ENCODE measurements at places on chromosomes 4 and X.

- DNase-seq: no peak
Observed at GRCh38 chr4:154490234-154490582, 1.4 kb downstream of the DCHS2 start.

- no peak for DNase-seq
Observed at GRCh38 chrX:49287665-49288064, 15.8 kb upstream of the GAGE10 start.

DNA sequence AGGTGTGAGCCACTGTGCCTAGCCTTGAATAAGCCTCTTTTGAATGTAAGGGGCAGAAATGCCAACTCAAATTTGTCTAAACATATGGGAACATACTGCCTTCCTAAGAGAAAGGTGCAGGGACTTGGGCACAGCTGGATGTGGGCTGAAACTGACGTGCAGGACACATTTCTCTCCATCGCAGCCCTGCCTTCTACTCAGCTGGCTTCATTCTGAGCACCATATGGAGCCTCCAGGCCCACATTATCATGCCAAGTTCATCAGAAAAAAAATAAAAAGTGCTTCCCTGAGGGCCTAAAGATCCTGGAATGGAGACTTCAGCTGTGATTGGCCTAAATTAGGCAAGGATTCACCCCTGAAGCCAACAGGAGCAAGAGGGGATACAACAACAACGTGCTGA, 386.2 kb downstream of the RAB28 start:
- DNase-seq: no peak

DNA sequence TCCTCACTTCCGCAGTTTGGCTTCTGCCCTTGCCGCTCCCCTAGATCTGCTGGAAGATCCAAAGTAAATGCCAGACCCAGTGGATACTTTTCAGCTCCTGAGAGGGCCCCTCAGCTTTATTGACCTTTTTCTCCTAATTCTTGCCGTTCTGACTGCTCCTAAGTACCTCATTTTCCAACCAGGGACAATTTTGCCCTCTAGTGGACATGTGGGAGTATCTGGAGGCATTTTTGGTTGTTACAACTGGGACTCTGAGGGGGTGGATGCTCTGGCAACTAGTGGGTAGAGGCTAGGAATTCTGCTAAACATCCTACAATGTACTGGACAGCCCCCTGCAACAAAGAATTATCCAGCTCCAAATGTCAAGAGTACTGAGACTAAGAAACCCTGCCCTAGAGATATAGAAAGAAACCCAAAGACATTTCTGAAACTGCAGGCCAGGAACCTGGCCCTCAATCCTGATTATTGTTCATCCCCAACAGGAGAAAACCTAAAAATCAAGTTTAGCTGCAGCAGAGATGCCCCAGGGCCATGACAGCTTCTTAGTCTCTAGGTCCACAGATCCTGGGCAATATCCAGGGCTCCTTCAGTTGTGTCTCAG, 3.4 kb downstream of the TEX13B start:
- DNase-seq: no peak

DNA sequence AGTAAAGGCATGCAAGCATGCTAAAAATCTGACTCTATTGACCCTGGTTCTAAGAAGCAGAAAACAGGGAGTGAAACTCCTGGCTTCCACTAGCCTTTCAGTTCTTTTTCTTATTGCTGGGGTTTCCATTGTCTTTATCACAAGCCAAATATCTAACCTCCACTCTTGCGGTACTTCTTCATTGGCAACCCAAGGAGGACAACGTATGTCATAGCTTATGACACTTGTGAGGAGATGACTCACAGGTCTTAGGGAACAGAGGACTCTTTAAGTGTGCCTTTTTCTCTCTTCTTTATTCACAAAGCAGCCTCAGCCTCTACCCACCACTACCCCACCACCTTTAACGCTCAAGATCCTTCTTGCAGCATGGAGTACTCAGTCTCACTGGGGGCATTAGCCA, 124.2 kb downstream of the GUCY2F start:
- no peak for DNase-seq

DNA sequence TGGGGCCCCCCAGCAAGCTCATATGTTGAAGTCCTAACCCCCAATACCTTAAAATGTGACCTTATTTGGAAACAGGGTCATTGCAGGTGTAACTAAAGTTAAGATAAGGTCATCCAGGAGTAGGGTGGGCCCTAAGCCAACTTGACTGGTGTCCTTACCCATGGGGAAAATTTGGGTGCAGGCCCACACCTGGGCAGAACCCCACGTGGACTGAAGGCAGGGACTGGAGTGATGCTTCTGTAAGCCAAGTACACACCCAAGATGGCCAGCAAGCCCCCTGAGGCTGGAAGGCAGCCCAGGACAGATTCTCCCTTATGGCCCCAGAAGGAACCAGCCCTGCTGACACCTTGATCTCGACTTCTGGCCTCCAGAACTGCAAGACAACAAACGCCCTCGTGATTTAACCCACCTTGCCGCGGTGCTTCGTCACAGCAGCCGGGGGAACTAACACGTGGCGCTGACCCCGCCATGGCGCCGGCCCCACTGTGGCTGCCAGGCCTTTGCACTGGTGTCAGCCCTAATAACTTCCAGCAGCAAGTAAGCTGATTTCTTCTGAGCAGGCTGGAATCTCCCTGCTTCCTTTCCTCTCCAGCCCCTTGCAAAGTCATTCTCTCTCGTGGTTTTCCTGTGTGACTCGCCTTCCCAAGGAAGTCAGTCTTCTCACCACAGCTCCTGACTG, 23.2 kb upstream of the MXD4 start:
- no peak for DNase-seq

GRCh38 chrX:24494647-24495075, 29.6 kb downstream of the PDK3 start:
- DNase-seq: no peak

DNA sequence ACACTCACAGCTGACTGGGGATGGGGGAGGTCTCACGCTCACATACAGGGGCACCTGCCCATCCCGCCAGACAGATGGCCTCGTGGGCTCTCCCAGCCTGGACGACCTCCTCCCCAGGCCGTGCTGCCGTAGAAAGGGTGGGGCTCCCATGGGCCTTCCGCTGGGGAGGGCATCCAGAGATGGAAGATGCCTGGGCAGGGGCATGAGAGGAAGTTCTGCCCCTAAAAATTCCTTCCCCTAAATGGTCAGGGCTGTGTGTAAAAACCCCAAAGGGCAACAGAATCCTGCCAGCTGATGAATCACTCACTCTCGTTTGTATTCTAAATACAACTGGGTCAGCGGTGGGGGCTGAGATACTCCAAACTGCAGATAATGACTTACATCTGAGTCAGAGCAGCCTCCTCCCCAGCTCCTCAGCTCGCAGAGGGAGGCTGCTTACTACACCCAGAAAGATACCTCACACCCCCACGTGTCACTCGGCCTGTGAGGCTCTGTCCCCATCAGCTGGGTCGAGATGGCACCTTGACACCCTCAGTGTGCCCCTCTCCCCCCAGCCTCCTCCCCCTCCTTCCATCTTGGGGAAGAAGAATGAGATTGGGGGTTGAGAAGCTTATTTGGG, 10.1 kb downstream of the WDR1 start:
- peak; percentile 86 for DNase-seq

GRCh38 chr4:69126024-69126423, 29.8 kb downstream of the UGT2B7 start:
- no peak for DNase-seq

- DNase-seq: no peak
Observed at GRCh38 chr4:52266537-52267137, 215.5 kb downstream of the SPATA18 start.

GRCh38 chr4:1549638-1550035, 134.5 kb downstream of the FAM53A start:
- no peak for DNase-seq

DNA sequence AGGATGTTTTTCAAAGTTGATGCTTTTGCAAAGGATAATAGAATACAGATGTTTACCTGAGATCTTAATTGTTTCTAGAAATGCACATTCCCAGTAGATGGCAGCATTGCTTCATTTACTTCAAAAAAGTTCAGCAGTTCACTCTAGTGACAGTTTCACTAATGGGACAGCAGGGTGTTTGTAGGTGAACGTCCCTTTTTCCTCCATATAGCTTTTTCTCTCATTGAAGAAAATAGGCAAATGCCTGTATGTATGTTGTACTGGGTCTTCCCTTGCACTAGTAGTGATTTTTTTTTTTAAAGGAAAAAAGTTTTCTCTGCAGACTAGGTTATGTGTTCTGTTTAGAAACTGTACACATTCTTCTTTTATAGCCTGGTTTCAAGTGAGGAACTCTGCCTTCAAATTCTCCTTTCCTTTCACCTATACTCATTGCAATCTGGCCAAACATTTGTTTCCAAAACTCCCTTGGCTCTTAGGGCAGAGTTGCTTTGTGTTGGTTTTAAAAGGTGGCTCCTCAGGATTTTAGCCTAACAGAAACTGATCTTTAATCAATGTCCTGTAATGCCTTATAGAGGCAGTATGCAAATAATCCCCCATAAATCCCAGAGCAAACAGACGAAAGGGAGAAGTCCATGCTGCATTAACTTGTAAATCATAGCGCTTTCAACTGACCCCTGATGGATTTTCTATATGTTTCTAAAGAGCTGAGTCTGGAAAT, 86.3 kb downstream of the EGF start:
- peak; percentile 30 for DNase-seq

DNA sequence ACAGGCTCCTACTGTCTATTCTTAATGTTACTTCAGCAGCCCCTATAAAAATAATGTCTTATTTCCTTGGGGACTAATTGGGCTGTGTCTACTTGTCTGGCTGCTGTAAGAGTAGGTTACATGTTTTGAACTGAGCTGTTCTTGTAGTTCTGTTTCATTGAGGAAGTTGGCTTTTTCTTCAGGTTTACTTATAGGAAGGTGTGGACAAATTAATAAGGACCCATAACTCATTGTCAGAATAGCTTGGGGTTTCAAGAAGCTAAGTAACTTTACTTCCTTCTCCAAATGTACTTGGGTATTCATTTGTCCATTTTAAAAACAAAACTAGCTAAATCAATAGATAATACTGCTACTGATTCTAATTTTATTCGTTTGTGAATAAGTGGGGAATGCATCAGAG, 487.2 kb downstream of the FAT4 start:
- DNase-seq: no peak

GRCh38 chr4:112889199-112889598, 160.3 kb upstream of the ANK2 start:
- DNase-seq: no peak

- DNase-seq: no peak
Observed at GRCh38 chrX:123962006-123962467, 531 bp downstream of the STAG2 start.

GRCh38 chr4:5391492-5391891, 316.9 kb downstream of the EVC2 start:
- no peak for DNase-seq

GRCh38 chrX:129600981-129601424, 53.8 kb downstream of the APLN start:
- peak; percentile 7 for DNase-seq

- DNase-seq: no peak
Observed at GRCh38 chr4:107712236-107712635, 7.8 kb downstream of the PAPSS1 start.

DNA sequence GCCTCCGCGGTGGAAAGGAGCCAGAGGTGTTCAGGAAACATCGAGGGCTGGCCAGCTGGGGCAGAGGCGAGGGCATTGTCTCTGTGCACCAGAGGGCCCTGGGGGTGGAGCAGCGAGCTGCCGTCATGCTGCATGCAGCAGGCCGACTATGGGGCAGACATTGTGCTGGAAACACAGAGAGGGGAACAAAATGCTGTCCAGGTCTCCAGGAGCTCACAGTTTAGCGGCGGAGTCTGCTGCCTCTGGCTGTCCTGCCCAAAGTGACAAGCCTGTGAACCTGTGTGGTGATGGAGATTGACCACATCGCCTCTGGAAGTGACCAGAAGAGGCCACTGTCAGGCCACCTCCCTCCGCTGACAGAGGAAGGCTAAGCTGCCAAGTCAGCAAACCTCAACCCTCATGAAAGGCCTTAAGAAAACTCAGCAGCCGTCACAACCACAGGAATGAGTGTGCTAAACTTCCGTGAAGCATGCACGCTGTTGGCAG, 20.1 kb upstream of the SASH3 start:
- peak; percentile 61 for DNase-seq

GRCh38 chr4:53599632-53600031, 8.3 kb upstream of the LNX1 start:
- no peak for DNase-seq

DNA sequence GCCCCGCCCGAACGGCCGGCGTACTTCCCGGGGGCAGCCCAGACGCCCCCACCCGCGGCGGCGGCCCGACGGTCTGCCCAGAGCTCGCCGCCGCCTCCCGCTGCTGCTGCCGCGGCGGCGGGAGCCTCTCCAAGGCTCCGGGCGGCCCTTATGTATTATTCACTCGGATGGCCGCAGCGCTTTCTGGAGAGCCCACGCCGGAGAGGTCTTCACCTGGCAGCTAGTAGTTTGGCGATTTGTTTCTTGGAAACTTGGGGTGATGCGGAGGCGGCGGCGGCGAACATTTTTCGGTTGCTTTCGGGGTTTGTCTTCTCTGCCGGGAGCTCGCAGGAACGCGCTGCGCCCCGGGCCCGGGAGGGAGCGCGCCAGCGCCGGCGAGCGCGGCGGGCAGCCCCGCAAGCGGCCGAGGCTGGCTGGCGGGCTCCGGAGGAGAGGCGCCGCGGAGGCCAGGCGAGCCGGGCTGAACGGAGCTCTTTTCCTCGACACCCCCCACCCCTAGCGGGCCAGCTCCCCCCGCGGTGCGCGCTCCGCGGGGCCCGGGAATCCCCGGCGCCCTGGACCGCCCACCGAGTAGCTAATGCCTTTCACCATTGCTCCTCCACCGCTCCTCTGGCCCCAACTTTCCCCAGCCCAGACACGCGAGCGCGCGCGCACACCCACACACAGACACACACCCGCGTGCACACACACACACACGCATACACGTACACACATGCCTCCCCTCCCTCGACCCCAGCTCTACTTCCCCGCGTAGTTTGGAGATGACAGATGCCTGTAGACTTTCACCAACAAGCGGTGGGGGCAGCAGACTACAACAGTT, 113.5 kb downstream of the DHX15 start:
- peak; percentile 36 for DNase-seq

GRCh38 chrX:130468395-130468923, 66.7 kb downstream of the RBMX2 start:
- no peak for DNase-seq

- DNase-seq: no peak
Observed at GRCh38 chrX:66015900-66016689, 23.8 kb downstream of the VSIG4 start.

DNA sequence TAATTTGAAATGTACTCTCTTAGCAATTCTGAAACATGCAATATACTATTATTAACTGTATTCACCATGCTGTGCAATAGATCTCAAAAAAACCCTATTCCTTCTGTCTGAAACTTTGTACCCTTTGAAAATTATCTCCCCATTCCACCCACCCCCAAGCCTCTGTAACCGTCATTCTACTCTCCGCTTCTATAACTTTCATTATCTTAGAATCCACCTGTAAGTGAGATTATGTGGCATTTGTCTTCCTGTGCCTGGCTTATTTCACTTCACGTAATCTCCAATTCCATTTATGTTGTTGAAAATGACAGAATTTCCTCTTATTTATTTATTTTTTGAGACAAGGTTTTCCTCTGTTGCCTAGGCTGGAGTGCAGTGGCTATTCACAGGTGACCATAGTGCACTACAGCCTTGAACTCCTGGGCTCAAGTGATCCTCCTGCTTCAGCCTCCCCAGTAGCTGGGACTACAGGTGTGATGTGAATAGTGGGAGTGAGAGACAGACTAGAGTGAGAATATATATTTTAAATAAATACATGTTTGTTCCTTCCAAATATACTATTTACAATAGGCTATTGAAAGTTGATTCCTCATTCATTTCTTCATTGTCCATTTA, 30.5 kb downstream of the VSIG4 start:
- DNase-seq: no peak

GRCh38 chr4:100679926-100680325, 162.1 kb upstream of the EMCN start:
- DNase-seq: no peak

GRCh38 chrX:117808426-117808825, 308.2 kb downstream of the KLHL13 start:
- DNase-seq: no peak
